ENCODE measurements at places on chromosomes 11 and 22.
A peak's percentile ranks its signal among the peaks of the same experiment; 100 is the strongest.

GRCh38 chr11:117595440-117595839 lies 201.6 kb downstream of the DSCAML1 start:
- DNase-seq, result no peak

GRCh38 chr11:77322926-77323590 lies 21.6 kb upstream of the GDPD4 start:
- DNase-seq, result no peak

GRCh38 chr11:102447193-102447592 lies 5.4 kb downstream of the TMEM123 start:
- DNase-seq, result peak; percentile 61

- DNase-seq, result peak; percentile 20
Observed at GRCh38 chr11:60905551-60906113, 753 bp downstream of the PRPF19 start.

DNA sequence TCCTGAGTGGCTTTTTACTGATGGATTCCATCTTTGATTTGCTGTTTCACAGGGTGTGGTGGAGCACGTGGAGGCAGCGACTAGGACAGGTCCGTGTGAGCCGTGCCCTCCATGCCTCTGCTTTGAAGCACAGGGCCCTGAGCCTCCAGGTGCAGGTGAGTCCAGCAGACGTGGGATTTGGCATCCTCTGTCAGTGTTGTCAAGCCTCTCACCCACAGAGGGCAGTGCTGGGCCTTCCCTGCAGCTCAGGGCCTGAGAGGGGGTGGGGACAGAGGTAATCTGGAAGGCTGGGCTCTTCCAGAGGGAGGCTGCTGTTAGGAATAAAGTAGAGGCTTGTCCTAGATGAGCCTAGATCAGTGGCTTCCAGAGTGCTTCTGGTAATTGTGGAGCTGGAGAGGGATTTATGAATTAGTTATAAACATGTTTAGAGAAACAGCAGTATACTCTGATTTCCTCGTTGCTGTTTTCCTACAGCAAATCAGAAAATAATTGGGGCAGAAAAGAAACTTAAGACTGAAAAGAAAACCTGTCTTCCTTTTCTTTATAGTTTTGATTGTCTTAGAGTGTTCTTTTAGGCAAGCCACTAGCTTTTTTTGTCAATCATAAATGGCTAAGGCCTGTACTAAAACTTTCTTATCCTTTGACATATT lies 65.0 kb downstream of the SFI1 start:
- peak; percentile 39 for DNase-seq

DNA sequence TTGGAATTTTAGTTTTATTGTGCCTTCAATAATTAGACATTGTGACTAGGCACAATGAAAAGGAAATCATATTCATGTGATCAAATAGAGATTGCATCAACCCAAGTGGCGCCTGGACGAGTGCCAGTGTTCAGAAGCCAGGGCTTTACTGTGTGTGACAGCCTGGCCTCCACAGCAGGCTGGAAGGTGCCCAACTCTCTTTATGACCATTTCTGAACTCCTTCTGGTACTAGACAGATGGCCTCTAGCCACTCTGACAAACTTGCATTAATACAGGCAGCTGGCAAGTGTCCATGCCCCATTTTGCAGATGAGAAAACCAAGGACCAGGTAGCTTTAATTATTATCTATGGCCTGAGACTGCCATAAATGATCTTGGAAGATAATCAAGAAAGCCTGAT lies 8.3 kb upstream of the POU2AF1 start:
- DNase-seq, result no peak

GRCh38 chr11:2484576-2485125 lies 39.8 kb downstream of the KCNQ1 start:
- DNase-seq, result no peak

- DNase-seq, result no peak
Observed at GRCh38 chr11:84645988-84646694, 981.0 kb downstream of the DLG2 start.

- DNase-seq, result no peak
Observed at GRCh38 chr11:19332476-19332875, 91.7 kb upstream of the E2F8 start.

GRCh38 chr22:30217698-30218560 lies 28.6 kb downstream of the LIF start:
- no peak for DNase-seq

DNA sequence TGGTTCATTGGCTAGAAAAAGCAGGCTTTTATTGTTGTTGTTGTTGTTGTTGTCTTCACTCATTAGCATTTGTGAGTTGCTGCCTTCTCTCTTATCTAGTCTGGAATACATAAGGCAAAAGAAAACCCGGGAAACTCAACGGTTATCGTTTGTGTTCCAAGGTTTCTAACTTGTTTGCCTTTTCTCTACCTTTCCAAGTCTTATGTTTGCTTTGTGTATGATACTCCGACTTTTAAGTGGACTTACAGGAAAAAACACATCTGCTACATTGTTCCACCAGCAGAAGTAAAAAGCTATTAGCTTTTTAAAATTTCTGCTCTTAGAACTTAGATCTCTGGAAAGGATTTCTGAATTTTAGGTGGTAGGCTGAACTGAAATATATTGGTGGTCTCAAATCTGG lies 27.0 kb upstream of the HIKESHI start:
- DNase-seq, result no peak

GRCh38 chr11:12604557-12605153 lies 69.6 kb upstream of the TEAD1 start:
- no peak for DNase-seq

DNA sequence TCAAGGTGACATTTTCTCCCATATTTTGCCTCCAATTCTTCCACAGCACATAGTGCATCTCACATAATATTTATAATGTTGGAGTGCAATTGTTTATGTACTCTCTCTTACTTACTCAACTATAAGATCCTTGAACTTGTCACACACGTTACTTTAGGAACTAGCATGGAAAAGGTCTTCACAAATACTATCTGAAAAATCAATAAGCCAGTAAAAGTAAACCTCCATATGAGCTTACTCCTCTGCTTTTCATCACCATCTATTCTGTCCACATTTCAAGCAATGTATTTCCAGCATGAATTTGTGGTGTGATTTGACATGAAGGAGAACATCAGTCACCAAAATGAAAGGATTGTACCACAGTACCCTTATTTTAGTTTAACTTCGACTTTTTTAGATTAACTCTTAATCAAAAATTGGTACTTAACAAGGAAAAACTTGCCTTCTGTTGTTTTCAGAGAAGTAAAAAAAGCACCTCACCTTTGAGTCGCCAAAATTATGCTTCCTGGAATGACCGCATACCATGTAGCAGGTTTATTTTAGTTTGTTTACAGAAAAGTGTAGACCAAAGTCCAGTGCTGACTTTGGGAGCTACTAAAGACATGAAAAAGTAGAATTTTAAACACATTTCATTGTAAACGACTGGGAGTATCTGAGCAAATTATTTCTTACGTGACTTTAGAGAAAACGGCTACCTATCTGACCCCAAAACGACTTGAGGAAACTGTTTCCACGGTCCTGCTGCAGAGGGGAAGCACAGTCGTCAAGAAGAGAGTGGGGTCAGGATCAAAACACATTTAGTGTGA lies at the start of gene SLC22A9:
TSS of gene SLC22A9 (plus strand) at position 621 of the 806 bp plus-strand sequence. CDS start 272 bp downstream, outside the sequence.
- no peak for DNase-seq

GRCh38 chr11:123493349-123494063 lies 63.4 kb downstream of the GRAMD1B start:
- DNase-seq, result no peak

GRCh38 chr11:15501566-15501965 lies 386.8 kb downstream of the INSC start:
- no peak for DNase-seq

DNA sequence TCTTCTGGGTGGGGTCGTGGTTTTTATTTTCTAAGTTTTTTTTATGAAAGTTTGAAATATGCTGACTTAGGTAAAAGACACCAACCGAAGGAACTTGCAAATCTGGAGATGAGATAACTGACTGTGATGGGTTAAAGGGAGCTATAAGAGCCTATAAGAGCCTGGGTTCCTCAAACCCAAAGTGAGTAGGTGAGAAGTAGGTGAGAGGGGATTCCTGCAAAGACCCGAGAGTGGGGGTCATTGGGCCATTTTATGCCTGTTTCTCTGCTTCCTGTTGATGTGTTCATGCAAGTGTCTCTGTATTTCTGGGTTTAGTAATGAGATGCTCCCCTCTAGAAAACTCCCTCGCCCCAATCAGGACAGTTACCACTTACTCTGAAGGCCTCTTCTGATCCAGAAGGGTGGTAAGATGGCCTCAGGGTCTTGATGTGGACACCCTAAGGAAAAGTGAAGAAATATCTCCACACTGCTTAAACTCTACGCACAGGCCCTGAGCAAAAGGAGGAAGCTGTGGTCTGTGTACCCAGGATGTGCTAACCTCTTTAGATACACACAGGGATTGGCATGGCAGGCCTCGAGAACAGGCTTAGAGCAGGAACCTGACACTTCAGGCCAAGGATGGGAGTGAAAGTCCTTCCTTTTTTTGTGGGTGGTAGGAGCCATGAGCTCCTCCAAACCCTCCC lies 1.8 kb downstream of the FLI1 start:
- peak; percentile 56 for DNase-seq

GRCh38 chr22:32024796-32025195 lies 18.3 kb upstream of the SLC5A1 start:
- no peak for DNase-seq

DNA sequence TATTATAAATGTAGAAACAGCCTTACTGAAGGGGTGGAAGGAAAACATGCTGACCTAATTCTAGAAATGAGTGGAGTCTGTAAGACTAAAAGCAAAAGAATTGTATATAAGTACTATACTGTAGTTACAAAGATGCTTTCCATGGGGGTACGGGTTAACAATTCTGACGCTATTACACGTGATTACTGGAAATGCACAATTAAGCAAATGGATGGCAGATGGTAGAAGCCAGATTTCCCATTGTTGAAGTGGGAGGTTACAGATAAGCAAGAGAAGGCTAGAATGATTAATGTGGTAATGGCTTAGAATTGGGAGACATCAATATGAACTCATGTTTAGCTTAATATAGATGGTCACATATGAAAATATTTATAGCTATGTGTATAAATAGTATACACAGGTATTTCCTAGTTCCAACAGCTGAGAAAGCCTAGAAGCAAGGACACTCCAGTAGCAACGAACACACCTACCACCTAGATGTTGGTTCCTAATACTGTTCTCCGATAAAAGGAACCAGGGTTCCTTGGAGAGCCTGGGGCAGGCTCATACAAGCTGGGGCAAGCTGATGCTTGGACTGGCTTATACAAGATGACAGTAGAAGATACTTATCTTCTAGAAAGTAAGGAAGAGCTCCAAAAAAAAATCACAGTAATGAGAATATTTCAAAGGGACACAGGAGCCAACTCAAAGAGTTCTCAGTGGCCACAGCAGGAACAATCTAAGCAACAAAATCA lies 13.5 kb downstream of the SMC1B start:
- no peak for DNase-seq

DNA sequence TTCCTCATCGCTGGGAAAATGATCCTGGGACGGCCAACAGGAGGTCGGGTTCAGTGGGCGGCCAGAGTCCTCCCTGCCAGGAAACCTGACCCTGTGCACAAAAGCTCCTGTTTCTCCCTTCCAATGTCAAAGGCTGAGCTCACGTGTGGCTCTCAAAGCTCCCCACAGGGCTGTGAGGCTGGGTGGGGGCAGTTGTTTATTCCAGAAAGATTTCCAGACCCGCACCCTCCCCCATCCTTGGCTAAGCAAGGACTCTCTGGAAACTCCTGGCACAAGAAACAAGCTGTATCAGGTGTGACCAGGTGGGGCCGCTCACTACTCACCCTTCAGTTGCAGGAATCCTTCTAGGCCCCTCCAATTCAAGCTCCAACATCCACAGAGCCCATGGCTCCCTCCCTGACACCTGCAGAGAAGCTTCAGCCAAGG lies 131.9 kb downstream of the SHANK2 start:
- no peak for DNase-seq

- no peak for DNase-seq
Observed at GRCh38 chr11:122248939-122249338, 132.9 kb upstream of the BLID start.

DNA sequence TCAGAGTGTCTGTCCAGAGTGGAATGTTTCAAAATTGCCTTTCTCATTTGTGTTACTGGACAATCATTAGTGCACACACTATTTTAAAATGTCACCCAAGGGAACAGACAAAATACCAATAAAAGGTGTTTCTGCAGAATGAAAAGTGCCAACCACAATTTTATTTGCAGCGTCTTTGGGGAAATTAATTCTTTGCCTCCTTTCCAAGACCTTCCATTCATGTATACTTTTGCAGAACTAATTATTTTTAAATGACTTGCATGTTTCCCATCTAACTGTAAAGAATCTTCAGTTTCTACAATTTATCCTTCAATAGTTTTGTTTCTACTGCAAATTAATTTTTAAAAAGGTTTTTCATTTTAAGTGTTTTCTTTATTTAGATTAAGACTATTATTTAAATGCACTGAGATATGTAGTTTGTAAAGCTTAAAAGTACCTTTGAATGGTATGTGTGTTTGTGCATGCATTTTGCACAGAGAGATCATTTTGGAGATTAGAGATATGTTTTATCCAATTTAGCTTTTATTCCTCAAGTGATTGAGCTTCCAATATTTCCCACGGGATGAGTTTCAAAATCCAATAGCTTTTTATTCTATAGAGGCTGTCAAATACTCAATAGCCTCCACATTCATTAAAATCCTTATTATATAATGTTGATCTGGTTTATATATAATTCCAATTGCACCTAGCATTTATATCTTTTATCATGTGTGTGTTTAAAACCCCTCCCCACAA lies 1235.7 kb downstream of the LRRC4C start:
- DNase-seq, result no peak

- no peak for DNase-seq
Observed at GRCh38 chr22:48585916-48586798, 1241.5 kb downstream of the BRD1 start.

- DNase-seq, result peak; percentile 58
Observed at GRCh38 chr22:43110927-43111623, 525 bp downstream of the BIK start.

DNA sequence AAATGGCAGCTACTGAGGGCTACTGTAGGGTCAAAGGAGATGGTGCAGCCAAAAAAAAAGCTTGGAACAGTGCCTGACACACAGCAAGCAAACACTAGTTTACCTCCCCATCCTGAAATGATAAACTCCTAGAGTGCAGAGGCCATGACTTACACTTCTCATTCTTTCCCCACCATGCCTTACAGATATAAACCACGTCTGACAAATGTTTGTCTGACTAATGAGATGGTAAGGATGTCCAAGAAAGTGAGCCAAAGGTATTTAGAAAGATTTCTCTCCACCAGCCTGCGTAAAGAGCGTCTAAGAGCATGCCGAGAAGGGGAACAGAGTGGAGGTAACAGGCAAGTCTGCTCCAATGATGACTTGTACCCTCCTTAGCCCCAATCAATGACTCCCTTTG lies 99.0 kb downstream of the LARGE1 start:
- DNase-seq, result no peak

- no peak for DNase-seq
Observed at GRCh38 chr11:97430877-97431276, 1041.1 kb downstream of the JRKL start.

DNA sequence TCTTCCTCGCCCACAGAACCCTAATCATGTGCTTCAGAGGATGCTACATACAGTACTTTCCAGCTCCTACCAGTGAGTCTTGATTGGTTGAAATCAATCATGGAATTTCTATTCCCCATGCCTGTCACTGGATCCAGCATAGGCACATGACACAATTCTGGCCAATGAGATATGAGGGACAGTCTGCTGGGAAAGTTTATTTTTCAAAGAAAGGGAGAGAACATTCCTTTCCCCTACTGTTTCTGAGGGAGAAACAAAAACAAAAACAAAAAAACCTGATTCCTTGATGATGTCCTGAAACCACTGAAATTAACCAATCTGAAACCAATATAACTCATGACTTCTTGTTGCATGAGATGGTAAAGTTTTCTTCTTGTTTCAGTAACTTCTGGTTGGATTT lies 3.3 kb upstream of the RCN1 start:
- no peak for DNase-seq

All from CD4-positive, alpha-beta T cell treated with Interleukin-12 subunit alpha and Interleukin-12 subunit beta, for 1 hour (primary cell).